ENCODE measurements at places on chromosomes 4 and X.

DNA sequence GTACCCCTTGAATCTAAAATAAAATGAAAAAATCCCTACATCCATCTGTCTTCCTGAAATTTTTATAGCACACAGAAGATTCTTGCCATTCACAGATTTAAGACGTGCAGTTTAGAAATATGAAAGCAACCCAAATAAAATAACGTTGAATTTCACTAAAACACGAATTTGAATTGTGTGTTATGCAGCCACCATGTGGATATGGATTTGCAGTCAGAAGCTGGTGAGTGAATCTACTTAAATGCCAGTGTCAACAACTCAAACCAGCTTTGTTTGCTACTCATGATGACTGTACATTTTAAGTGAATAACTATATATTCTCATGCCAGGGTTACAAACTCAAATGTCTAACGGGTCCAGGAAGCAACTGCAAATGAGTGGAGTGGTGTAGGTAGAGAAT lies 173.0 kb upstream of the HAND2 start:
- DNase-seq: no peak

DNA sequence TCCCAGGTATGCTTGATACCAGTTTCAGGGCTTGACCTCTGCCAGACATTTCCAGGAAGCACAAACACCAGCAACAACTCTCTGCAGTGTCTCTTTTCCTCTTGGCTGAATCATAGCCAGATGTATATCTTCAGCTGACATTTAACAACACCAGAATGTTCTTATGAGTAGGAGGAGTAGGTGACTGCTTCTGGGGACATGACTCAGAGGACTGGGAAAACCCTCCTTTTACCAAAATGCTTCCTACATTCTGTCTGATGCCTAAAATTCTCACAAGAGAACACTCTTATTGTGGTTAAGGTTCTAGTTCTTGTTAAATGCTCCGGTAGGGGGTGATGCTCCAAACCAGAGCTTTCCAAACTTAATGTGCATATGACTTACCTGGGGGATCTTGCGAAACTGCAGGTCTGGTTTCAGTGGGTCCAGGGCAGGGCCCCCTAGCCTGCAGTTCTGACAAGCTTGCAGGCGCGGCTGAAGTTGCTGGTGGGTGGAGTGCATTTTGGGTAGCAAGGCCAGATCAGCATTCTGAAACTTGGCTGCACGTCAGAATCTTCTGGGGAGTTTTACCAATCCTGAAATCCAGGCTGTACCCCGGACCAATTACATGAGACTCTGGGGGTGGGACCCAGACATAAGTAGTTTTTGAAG lies 329.3 kb upstream of the RPS6KA3 start:
- peak; percentile 69 for DNase-seq

GRCh38 chr4:53593765-53594164 lies 2.5 kb upstream of the LNX1 start:
- DNase-seq: no peak

GRCh38 chr4:186144946-186145569 lies 40.6 kb downstream of the FAM149A start:
- peak; percentile 45 for DNase-seq

DNA sequence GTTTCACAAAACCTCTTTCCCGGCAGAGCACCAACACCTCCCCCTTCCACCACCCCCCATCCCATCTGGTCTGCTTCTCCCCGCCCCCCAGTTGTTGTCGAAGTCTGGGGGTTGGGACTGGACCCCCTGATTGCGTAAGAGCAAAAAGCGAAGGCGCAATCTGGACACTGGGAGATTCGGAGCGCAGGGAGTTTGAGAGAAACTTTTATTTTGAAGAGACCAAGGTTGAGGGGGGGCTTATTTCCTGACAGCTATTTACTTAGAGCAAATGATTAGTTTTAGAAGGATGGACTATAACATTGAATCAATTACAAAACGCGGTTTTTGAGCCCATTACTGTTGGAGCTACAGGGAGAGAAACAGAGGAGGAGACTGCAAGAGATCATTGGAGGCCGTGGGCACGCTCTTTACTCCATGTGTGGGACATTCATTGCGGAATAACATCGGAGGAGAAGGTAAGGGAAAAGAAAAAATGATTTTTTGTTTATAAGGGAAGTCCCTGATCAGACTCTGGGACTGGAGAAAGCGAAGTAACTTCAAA lies at the start of gene PDGFRA:
TSS of gene PDGFRA (plus strand) at position 333 of the 541 bp plus-strand sequence. CDS start 29,476 bp downstream, outside the sequence.
- no peak for DNase-seq

- DNase-seq: no peak
Observed at GRCh38 chr4:103052779-103053178, 23.8 kb downstream of the SLC9B2 start.

GRCh38 chr4:163755013-163755412 lies 260.5 kb downstream of the TMA16 start:
- DNase-seq: peak; percentile 23

DNA sequence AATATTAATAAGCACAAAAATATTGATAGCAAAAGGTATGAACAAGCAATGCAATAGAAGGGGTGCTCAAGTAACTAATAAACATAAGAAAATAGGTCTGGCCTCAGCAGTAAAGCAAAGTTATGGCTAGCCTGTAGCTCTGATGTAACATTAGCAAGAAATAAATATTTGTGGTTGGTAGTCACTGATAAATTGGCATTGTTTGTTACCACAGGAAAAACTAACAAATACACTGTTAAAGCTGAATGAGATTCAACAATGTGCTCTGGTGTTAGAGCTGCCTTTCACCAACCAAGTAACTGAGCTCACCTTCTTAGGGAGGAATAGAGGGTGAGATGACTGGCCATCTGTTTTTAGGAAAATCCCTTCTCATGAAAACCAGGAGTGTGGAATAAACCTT lies 71.4 kb downstream of the AREG start:
- peak; percentile 53 for DNase-seq

- DNase-seq: no peak
Observed at GRCh38 chr4:140808256-140808655, 52.1 kb upstream of the TBC1D9 start.

- DNase-seq: peak; percentile 37
Observed at GRCh38 chrX:141320801-141321200, 78.5 kb upstream of the SPANXC start.

GRCh38 chrX:13093529-13094140 lies 49.2 kb upstream of the FAM9C start:
- no peak for DNase-seq

GRCh38 chr4:970046-970745 lies 3.2 kb downstream of the DGKQ start:
- DNase-seq: no peak

Measured in mammary epithelial cell (primary cell).